ENCODE measurements at places on chromosomes 5 and 9.

GRCh38 chr5:169085212-169085611, 215.7 kb downstream of the SLIT3 start:
- no peak for DNase-seq

- no peak for DNase-seq
Measured at GRCh38 chr9:115759426-115759825, 394.2 kb upstream of the PAPPA start.

DNA sequence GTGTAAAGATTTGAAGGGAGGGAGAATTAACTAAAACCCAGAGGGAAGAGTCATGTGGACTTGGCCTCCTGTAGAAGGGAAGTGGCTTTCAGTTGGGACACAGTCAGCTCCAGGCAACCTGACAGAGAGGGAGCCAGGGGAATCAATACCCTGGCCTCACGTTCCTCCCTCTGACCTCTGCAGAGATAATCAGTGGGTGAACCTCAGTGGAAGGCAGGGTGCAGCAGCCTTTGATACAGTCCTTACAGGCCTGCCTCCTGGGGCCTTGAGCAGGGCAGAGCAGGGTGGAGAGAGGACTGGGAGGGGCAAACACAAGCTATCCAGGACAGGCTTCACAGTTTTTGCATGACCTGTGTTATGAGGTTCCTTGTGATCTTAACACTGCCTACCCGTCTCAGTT, 61.9 kb upstream of the GPBP1 start:
- DNase-seq = no peak

GRCh38 chr9:73896061-73896460, 601.1 kb upstream of the RORB start:
- no peak for DNase-seq

DNA sequence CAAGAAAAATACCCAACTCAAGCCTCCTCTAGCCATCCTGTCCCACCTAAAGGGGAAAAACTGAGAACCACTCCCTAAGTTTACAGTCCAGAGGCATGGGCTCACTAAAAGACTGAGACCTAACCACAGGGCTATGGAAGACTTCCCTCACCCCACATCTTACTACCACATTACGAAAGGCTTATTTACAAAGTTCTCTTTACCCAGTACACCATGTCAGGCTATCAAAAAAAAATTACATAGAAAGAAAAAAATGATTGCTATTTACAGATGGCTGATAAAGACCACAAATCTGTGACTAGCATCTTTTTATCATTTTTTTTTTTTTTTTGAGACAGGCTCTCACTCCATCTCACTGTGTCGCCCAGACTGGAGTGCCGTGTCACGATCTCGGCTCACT, 69.7 kb upstream of the TNPO1 start:
- DNase-seq = no peak

DNA sequence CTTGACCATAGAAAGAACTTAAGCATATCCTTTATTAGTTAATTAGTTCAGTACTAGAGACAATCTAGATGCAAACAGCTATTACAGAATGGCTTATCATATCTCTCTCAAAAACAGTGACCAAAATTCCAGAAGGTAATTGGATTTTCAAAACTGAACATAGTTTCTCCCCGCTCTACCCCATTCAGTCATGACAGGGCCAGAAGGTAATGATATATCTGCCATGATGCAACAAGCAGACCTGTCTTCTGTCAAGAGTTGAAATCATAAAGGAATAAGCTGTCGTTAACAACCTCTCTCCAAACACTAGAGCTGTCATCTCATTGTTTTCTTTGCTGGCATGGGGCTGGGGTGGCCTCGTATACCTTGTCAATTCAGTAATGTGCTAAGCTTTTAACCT, 200.5 kb upstream of the POU5F2 start:
- DNase-seq = no peak

DNA sequence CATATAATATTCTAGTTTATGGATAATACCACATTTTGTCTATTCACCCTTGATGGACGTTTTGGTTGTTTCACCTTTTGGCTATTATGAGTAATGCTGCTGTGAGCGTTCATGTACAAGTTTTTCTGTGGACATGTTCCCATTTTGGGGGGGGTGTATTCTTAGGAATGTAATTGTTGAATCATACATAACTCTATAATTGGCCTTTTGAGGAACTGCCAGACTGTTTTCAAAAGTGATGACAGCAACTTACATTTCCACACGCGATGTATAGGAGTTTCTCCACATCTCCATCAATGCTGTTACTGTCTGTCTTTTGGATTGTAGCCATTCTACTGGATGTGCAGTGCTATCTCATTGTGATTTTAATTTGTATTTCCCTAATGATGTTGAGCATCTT, 69.8 kb downstream of the SLC46A2 start:
- DNase-seq = no peak

DNA sequence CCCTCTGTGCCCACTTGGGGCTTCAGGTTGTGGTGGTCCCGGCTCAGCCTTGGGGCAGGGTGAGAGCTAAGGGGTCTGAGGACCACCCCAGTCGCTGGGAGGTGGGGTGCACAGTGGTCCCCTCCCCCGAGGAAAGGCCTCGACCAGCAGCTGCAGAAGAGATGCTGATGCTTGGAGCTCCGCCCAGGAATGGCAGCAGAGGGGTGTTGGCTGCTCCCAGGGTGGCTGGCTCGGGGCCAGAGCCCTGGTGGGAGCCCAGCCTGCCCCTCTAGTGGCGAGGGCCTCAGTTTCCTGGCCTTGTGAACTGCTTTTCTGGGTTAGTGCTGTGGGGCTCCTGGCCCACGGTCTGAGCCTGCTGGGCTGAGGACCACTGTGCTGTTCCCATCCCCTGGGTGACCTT, 1.2 kb downstream of the DIPK1B start:
- no peak for DNase-seq

DNA sequence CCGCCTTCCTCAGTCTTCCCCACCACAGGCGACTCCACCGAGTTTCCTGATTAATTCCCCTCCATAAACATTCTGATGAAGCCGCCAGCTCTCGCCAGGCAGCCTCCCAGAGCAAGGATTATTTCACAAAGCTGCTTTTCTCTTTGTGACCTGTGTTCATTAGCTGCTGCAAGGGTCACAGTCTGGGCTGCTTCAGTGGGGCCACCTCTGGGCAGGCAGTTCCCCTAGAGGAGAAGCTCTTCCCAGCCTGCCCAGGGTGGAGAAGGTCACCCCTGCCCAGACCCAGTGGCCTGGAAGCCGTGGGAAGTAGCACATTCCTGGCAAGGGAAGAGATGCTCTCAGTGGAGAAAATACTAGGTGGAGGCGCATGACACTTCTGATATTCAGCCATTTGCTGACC, 58.4 kb upstream of the RAPGEF1 start:
- no peak for DNase-seq

- DNase-seq = no peak
Measured at GRCh38 chr9:97848480-97849237, 4.4 kb upstream of the FOXE1 start.

- no peak for DNase-seq
Measured at GRCh38 chr5:369151-369868, 47.8 kb downstream of the AHRR start.

- DNase-seq = no peak
Measured at GRCh38 chr5:6056280-6056679, 322.1 kb downstream of the MED10 start.

DNA sequence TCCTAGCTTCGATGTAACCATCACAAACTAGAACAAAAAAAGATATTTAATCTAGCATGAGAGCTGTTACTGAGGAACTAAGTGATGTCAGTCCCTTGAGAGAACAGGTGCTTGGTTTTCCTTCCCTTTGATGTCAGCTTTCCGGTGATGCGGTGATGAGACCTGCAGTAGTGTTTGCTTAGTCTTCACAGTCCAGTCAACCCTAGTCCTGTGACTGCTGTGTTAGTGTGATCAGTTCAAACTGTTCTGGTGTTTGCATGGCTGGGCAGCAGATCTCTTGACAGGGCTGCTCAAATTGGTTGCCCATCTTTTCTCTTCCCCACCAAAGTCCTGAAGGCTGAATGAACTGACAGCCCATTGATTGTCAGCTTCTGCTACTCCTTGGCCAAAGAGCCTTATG, 608.6 kb upstream of the DAB2 start:
- DNase-seq = no peak

GRCh38 chr5:111800351-111800750, 43.4 kb upstream of the NREP start:
- no peak for DNase-seq

DNA sequence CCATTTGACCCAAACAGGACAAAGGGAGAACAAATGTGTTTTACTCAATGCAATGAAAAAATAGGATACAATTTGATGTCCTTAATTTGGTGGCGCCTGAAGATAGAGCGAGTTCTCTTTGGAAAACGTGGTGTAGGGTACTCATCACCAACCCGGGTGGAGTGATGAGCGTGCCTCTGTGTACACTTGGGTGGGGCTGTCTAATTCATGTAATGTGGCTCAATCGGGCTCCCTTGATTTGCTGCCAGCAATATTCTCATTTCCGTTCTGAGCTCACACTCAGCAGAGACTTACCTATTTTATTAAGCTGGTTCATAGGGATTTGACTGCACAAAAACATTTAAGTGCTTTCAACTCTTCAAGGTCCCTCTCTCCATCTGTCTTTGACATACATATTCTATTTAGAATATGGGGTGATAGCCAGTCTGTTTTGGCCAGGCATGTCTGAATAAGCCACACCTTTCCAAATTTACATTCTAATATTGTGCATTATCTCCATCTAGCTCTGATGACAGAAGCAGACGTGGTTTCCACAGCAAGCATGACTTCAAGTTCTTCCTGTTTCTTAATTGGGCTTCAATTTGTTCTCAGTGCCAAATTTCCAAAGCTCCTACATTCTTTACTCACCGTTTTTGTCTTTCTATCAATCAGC, 162.5 kb downstream of the IRX2 start:
- no peak for DNase-seq

DNA sequence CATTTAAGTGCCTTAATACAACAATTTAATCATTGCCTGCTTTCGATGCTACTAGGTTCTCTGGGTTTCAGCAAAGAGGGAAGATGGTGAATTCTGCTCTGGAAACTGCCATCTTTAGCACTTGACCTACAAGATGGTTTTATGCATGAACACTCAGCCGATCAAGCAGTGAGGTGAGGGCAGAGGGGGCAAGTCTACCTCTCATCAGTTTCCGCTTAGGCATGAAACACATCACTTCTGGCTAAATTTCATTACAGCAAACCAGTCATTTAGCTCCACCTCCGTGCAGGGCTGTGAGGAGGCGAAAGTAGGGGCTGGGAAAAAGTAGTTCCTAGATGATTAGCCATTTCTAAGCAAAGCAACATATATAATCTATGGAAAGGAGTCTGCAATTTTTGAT, 1018.0 kb downstream of the CDH18 start:
- DNase-seq = no peak

DNA sequence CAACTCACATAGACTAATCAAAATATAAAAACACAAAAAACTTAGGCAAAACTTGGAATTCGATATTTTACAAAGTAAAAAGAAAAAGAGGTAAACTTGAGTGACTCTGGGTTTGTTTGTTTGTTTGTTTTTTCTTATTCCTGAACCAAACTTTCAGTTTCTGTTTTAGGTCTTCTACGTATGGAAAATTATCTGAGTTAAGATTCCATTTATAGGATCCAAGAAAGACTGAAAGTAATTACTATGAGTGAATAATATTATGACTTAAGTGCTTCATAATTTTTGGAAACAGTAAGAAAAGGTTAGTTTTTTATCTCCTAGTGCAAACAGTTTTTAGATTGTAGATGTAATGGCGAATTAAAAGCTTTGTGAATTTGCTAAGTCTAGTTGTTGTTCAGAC, 13.2 kb downstream of the ST8SIA4 start:
- no peak for DNase-seq

- no peak for DNase-seq
Measured at GRCh38 chr9:111502506-111502905, 18.3 kb upstream of the ECPAS start.

- no peak for DNase-seq
Measured at GRCh38 chr9:124631326-124631725, 124.1 kb upstream of the NR5A1 start.

- DNase-seq = no peak
Measured at GRCh38 chr9:16090907-16091629, 538.2 kb downstream of the CCDC171 start.

DNA sequence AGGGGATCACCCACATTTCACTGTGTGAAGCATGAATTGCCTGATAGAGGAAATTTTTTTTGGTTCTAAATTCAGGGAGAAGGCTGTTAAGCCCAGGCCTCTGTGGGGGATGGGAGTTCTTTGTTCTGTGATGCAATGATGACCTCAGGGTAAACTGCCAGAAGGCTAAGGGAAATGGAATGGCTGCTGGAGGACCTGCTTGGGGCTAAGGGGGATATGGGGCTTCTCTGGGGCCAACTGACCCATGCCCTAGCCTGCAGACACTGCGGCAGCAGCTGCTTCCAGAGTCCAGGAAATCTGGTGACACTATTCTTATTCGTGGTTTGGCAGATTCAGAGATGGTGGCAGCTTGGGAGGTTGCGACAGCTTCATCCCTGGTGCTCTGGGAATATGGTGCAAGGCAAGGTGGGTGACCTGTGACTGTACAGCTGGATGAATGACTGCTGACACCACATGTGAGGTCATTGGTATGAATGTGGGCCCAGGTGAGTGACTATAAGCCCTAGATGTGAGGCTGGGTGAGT, 30.3 kb downstream of the VCP start:
- no peak for DNase-seq

- DNase-seq = no peak
Measured at GRCh38 chr5:45189481-45189880, 380.7 kb downstream of the MRPS30 start.

DNA sequence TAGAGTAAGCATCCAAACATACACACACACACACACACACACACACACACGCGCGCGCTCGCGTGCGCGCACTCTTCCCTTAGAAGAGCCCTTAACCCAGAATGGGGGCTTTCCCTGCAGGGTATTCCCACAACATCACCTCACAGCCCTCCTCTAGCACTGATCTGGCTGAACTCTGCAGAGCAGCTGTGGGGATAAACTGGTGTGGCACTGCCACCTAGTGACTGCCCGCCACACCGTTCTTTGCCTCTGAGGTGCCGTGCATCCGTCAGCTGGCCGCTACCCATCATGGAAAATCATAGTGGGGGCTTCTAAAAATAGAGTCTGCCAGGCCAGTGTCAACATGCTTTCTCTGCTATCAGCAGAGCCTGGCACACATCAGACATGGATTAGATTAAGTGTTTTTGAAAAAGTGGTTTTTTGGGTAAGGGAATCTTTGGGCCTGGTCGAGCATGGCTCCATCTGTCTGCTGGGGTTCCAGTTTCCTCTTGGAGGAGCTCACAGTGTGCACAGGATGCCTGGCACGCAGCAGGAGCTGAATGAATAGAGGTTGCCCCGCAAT, 88.1 kb downstream of the KCNN2 start:
- no peak for DNase-seq

DNA sequence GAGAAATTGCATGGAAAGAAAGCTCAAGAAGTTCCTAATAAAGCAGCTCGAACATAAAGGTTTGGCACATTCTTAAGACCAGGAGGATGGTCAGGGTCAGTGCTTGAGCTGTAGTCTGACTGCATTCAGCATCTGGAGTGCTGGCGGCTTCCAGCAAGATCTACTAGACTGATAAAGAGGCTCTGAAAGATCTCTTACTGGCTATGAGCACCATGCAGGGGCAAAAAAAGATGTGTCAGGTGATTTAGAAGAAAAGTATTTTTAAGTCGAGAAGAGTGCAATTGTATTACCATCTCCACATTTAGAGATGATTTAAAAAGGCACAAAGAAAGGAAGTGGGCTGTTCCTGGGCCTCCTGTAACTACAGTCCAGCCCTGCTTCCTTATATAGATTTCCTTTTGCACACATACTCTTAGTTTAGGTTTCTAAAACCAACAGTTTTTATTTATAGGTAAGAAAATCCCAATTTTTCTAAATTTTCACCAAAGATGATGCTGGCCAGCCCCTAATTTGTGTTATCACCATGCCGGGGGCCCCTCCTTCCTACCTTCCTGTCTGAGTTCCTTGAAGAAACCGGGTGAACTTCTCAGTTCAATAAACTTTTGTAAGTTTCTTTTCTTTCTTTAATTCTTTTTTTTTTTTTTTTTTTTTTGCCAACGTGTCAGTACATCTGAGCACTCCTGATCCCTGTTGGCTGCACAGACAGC, 65.9 kb upstream of the PLPP1 start:
- no peak for DNase-seq
